ENCODE measurements at places on chromosomes 7 and 10.
A peak's percentile ranks its signal among the peaks of the same experiment; 100 is the strongest.

DNA sequence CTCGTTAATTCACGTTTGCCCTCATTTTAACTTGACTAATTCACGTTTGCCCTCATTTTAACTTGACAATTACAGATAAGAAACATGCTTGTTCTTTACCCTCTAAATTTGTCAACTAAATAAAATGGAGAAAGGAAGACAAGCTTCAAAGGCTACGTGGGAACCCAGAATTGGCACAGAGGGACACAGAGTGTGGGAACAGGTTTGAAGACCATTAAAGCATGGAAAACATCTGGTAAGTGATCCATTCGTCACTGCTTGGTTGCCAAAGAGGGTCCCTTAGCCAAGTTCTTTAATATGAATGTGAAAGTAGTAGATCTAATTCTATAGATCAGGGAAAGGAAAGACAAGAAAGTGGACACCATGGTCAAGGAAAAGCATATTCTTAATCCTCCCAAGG, 57.2 kb downstream of the ITIH5 start:
- DNase-seq: no peak

- DNase-seq: no peak
These were observed 27.9 kb downstream of the MYPN start for GRCh38 chr10:68137171-68137570.

- DNase-seq: peak; percentile 1
These were observed 26.1 kb upstream of the CCNJ start for GRCh38 chr10:96017191-96017687.

DNA sequence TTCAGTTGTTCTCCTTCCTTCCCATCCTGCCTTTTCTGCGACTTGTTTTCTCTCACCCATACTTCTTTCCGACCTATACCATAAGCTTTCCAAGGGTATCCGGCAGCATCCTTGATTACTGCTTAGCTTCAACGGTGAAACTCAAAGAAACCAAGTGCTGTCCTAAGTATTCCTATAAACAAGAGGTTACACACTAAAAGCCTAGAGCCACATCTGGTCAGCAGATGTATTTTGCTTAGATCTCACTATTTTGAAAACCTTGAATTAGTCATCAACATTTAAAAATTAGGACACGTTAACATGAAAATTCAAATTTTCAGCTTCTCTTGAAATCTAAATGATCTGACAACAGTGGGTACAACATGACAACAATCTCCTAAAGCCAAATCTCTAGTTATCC, 20.0 kb downstream of the ARHGAP21 start:
- no peak for DNase-seq

- DNase-seq: no peak
These were observed 2.6 kb downstream of the MEST start for GRCh38 chr7:130494431-130494858.

DNA sequence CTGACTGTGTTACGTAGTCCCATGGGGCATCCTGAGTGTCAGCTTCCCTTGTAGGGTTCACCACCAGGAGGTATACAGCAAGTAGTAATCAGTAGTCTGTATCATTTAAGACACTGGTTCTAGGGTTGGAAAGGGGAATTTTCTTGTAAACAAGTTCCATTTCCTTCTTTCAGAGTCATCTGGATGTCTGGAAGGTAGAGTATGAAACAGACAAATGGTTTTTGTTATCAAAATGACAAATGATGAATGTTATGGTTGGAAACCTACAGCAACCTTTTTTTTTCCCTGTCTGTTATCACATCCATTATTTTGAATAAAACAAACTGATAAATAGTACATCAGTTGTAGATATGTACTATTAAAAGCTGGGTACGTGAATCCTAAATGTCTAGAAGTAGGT, 19.1 kb downstream of the SEMA3A start:
- no peak for DNase-seq

GRCh38 chr7:76315364-76315763, 12.9 kb downstream of the HSPB1 start:
- no peak for DNase-seq

DNA sequence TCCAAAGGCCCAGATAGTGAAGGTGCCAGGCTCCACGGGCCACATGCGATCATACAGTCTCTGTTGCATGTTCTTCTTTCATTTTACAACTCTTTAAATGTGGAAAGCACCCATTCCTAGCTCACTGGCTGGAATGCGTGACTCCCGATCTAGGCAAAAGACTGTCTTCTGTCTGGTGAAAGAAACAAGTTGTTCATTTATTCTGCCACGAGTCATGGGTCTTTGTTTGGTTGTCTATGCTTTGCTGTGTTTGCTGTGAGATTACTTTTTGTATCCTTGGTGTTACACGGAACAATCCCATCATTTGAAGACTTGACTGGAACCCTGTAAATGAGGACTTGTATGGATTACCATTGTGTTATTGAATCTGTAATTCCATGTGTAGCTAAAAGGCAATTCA, 41.9 kb downstream of the NPVF start:
- DNase-seq: no peak

GRCh38 chr7:150830937-150831336, 21.4 kb upstream of the AOC1 start:
- no peak for DNase-seq

DNA sequence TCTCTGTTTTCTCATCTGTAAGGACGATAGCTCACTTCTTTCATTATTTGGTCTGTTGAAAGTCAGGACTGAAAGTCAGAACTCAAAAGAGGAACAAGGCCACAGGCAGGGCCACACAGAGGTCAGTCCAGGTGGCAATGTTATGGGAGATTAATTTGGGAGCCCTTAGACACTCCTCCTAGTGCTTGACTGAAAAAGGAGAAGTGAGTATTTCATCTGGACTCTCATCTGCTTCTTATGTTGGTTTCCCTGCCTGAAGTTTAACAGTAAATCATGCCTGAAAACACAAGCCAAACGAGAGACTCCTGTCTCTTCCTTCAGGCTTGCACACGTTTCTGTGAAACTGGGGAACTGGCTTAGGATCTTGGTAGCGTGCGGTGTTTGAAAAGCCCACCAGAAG, 248.5 kb downstream of the BUB3 start:
- no peak for DNase-seq

- DNase-seq: no peak
These were observed 56.7 kb downstream of the LAMB4 start for GRCh38 chr7:108073305-108074070.

GRCh38 chr10:52525761-52526160, 211.7 kb downstream of the DKK1 start:
- no peak for DNase-seq

GRCh38 chr10:59098387-59098786, 78.1 kb upstream of the PHYHIPL start:
- no peak for DNase-seq

DNA sequence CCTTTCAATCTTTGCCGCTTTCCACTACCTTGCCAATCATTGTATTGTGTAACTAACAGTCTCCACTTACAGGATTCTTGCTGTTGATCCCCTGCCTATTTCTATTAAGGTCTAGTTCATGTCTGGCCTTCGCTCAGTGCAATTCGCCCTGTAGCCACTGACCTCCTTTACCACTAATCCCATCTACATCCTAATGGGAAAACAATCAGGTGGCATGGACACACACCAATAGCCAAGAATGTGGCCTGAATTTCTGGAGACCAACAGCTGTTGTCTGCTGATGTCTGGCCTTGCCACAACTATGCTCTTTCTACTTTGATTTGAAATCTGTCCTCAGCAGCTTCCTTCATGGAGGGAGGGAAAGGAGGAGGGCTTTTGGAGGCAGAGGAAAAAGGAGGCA, 546.2 kb downstream of the SORCS3 start:
- DNase-seq: no peak

- no peak for DNase-seq
These were observed 20.2 kb upstream of the SEM1 start for GRCh38 chr7:96729820-96730219.

- DNase-seq: no peak
These were observed 70.8 kb downstream of the RBM33 start for GRCh38 chr7:155715111-155715805.

GRCh38 chr7:132226046-132226956, 350.0 kb downstream of the PLXNA4 start:
- DNase-seq: no peak

GRCh38 chr10:12908773-12909172, 92.7 kb downstream of the CCDC3 start:
- no peak for DNase-seq

GRCh38 chr10:30589441-30589840, 40.1 kb downstream of the LYZL2 start:
- DNase-seq: no peak

GRCh38 chr10:50512214-50512595, 111.6 kb downstream of the SGMS1 start:
- DNase-seq: no peak

- DNase-seq: no peak
These were observed 64.4 kb upstream of the EBF3 start for GRCh38 chr10:130028465-130028819.

GRCh38 chr7:93902777-93903423, 3.5 kb upstream of the GNGT1 start:
- no peak for DNase-seq

- DNase-seq: no peak
These were observed 204.7 kb downstream of the CNTNAP2 start for GRCh38 chr7:146321301-146321700.

- DNase-seq: no peak
These were observed 161.0 kb downstream of the SEM1 start for GRCh38 chr7:96548664-96549063.

DNA sequence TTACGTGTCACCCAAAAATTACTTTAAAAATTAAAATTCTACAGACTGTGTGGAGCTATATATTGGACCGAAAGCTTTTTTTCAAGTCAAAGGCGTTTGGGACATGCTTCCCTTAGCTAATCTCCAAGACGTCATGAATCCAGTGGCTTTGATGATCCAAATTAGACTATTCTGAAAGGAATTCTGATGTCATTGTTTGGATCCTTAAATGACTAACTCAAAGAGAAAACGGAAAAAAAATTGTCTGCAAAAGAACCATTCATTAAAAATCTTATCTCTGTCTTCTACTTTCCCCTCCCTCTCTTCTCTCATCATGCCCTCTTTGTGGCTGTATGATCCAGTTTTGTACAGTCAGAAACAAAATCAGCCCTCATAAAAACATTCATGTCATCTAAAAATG, 161.8 kb downstream of the ETV1 start:
- DNase-seq: no peak

Data from stimulated activated CD8-positive, alpha-beta memory T cell treated with anti-CD3 and anti-CD28 coated beads, Interleukin-4, amount 100 ng/mL, for 4 hours (primary cell).